ENCODE measurements at places on chromosomes 11 and 22.

- DNase-seq: no peak
Measured at GRCh38 chr22:48077699-48078098, 1315.2 kb downstream of the TBC1D22A start.

DNA sequence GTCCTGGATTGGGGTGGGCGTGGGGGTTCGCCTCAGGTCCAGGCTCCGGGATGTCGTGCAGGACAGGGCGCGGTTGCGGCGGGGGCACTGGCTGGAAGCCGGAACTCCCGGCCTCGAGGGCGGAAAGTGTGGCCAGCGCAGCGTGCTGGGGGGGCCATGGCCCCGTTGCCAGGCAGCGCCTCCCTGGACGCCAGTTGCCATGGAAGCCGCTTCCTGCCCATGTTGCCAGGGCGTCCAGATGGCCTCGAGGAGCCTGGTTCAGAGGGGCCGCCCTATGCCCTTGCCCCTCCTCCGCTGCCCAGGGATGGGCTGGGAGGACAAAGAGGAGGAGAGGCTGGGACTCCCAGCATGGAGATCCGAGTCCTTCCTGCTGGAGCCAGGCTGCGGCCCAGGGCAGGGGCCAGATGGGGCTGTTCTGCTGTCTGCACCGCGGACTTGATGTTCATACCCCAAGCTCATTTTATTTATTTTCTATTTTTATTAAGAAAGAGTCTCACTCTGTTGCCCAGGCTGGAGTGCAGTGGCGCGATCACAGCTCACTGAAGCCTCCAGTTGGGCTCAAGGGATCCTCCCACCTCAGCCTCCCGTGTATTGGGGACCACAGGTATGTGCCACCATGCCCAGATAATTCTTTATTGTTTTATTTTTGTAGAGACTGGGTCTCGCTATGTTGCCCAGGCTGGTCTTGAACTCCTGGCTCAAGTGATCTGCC lies 4.6 kb upstream of the CCDC188 start:
- no peak for DNase-seq

GRCh38 chr11:112722876-112723275 lies 238.3 kb upstream of the NCAM1 start:
- no peak for DNase-seq

DNA sequence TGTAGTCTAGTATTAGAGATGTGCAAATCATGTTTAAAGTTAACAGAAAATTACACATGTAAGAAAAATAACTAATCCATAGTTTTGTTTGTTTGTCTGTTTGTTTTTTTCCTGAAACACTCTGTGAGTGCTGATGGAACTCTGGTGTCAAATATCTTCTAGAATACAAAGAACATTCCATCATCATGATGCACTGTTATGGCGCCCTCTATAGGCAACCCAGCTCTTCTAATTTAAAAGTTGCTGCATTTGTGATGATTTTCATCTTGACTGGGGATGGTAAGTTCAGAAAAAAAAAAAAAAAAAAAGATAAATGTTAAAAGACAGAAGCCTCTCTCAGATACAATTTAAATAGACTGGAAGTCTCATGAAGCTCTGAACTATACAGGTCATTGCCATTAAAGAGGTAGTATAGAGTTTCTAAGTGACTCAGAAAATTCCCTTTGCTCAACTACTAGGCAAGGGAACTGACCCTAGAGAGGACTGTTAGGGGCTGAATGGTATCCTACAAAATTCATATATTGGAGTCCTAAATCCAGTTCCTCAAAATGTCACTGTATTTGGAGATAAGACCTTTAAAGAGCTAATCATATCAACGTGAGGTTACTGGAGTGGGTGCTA lies 597.2 kb upstream of the ANO3 start:
- DNase-seq: no peak

- DNase-seq: no peak
Measured at GRCh38 chr11:22343371-22344032, 5.3 kb downstream of the SLC17A6 start.

- DNase-seq: no peak
Measured at GRCh38 chr11:14577835-14578529, 57.8 kb upstream of the PSMA1 start.

DNA sequence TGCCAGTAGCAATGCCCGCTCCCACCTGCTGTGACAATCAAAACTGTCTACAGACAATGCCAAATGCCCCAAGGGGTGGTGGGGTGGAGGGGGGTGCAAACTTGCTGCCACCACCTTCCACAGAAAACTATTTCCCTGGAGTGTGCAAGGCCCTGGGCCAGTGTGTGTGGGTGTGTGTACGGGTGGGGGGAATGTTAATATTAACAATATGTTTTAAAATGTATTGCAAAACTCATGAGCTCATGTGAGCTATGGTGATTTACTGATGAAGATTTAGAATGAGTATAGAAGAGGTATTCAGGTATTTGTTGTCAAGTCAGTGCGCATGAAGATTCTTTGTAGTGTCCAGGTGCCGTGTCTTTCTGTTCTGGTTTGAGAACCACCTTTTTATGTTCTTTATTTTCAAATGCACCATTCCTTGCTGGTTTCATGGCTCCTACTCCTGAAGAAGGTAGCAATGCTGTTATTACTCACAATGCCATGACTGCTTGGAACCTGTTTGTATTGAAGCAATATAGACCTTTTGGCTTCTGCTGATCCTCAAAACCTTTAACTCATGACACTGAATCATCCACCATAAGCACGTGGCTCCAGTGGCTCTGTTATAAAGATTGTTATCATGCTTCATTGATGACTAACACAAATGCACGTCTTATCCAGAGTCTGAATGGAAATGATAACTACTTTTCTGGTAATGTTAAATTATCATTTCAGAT lies 29.9 kb upstream of the AQP11 start:
- no peak for DNase-seq

DNA sequence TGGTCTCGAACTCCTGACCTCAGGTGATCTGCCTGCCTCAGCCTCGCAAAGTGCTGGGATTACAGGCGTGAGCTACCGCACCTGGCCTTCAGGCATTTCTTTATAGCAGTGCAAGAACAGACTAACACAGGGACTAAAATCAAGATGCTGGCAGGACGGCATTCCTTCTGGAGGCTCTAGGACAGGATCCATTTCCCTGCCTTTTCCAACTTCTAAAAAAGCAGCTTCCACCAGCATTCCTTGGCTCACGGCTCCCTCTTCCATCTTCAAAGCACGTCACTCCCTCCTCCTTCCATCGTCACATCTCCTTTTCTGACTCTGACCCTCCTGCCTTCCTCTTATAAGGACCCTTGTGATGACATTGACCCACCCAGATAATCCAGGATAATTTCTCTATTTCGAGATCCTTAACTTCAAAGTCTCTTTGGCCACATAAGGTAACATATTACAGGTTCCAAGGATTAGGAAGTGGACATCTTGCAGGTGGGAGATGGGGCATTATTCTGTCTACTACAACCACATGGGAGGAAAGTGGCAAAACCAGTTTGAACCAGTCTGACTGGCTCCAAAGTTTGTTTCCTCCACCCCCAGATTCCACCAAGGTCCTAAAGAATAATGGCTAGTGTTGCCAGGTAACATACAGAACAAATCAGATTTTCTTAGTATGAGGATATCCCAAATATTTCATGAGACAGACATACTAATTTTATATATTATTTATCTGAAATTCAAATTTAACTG lies 172.5 kb downstream of the MN1 start:
- no peak for DNase-seq

GRCh38 chr22:46576556-46577367 lies 39.3 kb upstream of the CELSR1 start:
- DNase-seq: no peak

DNA sequence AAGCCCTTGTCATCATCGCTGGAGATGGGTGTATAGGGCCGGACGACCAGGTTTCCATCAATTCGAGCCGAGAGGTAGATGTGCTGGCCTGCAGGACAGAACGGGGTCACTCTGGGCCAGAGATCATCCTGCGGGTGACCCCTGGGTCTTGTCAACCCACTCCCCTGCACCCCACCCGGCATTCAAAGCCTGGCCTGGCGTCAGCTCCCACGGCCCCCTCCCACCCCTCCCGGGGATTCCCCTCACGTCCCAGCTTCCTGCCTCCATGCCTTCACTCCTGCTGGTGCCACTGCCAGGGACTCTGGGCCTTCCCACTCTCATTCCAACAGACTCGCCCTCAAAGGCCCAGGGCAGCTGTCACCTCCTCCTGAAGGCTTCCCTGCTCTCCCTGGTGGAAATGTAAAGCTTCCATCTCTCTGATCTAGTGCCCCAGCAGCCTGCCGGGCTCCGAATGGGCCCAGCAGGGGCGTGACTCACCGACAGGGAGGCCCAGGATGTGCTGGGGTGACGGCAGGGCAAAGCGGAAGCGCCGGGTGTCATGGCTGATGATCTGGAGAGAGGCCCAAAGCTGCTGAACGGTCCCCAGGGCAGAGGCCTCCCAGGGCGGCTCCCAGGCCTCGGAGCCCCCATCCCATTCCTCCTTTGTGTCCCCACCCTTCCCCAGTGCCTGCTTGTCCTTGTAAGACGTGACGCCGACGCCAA lies 9.3 kb downstream of the ATP5MGL start:
- DNase-seq: no peak

GRCh38 chr22:17143826-17144225 lies 15.3 kb downstream of the HDHD5 start:
- DNase-seq: no peak

- DNase-seq: no peak
Measured at GRCh38 chr11:80586464-80586863, 1145.6 kb upstream of the TENM4 start.

GRCh38 chr11:444396-445144 lies 2.8 kb upstream of the ANO9 start:
- DNase-seq: no peak

DNA sequence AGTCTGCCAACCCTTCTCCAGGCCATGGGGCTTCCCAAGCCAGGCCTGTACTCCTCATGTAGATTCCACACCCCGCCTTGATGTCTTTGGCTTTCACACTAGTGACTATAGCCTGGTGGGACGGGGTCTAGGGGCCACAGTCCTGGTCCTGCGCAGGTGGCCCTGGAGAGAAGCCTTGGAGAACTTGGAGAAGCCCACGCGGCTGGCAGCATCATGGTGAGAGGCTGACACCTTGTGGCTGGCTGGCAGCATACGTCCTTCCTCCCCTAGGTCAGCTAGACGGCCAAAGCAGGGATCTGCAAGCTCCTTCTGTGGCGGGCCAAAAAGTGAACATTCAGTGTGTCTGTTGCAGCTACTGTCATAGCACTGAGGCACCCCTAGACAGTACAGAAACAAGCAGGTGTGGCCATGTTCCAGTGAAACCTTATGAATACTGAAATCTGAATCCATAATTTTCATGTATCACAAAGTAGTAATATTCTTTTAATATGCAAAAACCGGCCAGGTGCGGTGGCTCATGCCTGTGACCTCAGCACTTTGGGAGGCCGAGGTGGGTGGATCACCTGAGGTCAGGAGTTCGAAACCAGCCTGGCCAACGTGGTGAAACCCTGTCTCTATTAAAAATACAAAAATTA lies 42.0 kb downstream of the FAM83F start:
- peak; percentile 66 for DNase-seq

DNA sequence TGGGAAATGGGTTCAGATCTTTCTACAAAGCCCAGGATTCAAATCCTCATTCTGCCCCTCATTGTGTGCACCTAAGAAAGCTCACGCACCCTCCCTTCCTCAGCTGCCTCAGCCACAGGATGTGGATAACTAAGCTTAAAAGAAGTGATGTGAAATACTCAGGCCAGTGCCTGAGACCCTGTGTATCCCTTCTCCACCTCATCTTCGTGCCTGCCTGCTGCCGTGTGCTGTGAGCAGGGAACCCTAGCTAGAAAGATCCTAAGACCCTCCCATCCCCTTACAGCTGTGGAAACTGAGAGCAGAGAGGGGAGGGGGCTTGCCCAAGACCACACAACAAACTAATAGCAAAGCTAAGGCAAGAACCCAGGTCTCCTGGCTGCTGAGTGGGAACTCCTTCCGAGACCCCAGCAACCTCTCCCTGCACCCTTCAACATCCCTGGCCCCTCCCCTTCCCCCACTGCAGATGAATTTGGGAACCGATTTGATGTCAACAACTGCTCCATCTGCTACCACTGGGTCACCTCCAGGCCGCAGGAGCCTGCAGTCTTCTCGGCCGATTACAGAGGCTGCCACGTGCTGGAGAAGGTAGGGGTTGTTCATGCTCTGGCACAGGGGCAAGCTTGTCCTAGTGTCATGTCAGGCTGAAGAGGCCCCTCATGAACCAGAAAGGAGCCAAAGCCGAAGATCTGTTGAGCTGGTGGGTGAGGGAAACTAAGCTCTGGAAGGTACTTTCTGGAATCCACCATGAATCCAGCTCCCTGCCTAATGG lies 1.5 kb downstream of the ZP1 start:
- no peak for DNase-seq

- DNase-seq: no peak
Measured at GRCh38 chr22:44401783-44402110, 89.0 kb upstream of the SHISAL1 start.

- DNase-seq: no peak
Measured at GRCh38 chr11:109338131-109338530, 83.9 kb upstream of the C11orf87 start.

DNA sequence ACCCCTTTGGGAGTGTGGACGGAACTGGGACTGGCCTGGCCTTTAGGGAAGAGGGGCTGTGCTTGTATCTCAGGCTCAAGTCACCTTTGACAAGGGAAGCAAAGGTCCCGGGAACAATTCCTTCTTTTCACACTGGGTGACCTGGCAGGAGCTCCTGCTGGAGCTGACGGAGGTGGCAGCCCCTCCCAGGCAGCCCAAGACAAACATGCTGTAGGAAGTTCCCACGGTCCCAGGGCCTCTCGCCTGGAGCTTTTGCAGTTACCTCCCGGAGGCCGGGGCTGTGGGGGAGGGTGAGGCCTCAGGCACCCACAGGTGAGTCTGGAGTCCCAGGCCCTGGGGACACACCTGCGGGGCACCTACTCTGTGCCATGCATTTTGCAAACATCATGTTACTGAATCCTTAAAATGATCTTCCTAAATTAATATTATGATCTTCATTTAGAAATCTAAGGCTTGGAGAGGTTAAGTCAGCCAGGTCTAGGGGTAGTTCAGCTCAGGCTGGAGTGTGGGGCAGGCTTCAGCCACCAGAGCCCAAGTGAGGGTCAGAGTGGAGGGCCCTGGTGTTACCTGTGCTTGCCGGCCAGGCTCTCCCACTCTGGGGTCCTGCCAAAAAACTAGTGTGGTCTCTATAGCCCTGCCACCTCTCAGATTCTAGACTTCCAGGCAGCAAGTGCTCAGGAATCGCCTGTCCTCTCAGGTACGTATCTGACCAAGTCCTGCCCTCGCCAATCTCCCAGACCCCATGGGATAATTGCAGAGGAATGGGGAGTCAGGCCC lies 15.7 kb upstream of the MYEOV start:
- no peak for DNase-seq

- no peak for DNase-seq
Measured at GRCh38 chr11:95863486-95864140, 60.3 kb downstream of the MTMR2 start.

GRCh38 chr11:63683133-63683991 lies 2.1 kb downstream of the RTN3 start:
- DNase-seq: no peak

GRCh38 chr11:134988495-134988894 lies 576.5 kb upstream of the B3GAT1 start:
- DNase-seq: no peak

- no peak for DNase-seq
Measured at GRCh38 chr11:60705895-60706294, 6.5 kb downstream of the MS4A8 start.

All from liver (tissue), 10 donors.